ENCODE measurements at places on chromosomes 12 and 14. TPM values are rescaled to one million over a fixed set of nuclear protein-coding genes. Genes with fewer than 3 reads are reported as not detected.

The LBHD2 gene
- total RNA-seq, result not detected

The IL26 gene
- not detected for total RNA-seq

GRCh38 chr12:123233505-123234308 is 471 bp downstream of the MTRFR start:
- no peaks in the 10 kb centered on the region for H3K27me3 ChIP-seq
- H3K27ac ChIP-seq, result peak overlapping the region; percentile 90
- no peaks in the 10 kb centered on the region for H3K4me1 ChIP-seq
- no peaks in the 10 kb centered on the region for H3K36me3 ChIP-seq
- peak overlapping the region; percentile 94 for H3K4me3 ChIP-seq

DNA sequence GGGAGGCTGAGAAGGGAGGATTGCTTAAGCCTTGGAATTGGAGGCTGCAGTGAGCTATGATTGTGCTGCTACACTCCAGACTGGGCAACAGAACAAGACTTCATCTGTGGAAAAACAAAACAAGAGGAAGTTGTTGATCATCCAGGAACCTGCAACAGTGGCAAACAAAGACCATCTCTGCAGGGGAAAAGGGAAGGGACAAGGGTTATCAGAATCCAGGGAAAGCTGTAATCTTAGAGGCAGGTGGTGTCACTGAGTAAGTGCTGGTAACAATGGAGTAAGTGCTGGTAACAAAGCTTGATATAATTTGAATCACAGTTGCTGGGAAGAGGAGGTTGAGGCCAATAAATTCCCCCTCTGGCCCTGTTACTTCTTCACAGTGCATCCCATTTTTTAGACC is 27.5 kb upstream of the DCN start:
- H3K27me3 ChIP-seq, result no peaks in the 10 kb centered on the region
- no peak overlapping the region for H3K27ac ChIP-seq
- no peak for DNase-seq
- H3K36me3 ChIP-seq, result no peaks in the 10 kb centered on the region
- no peak overlapping the region for H3K4me3 ChIP-seq

DNA sequence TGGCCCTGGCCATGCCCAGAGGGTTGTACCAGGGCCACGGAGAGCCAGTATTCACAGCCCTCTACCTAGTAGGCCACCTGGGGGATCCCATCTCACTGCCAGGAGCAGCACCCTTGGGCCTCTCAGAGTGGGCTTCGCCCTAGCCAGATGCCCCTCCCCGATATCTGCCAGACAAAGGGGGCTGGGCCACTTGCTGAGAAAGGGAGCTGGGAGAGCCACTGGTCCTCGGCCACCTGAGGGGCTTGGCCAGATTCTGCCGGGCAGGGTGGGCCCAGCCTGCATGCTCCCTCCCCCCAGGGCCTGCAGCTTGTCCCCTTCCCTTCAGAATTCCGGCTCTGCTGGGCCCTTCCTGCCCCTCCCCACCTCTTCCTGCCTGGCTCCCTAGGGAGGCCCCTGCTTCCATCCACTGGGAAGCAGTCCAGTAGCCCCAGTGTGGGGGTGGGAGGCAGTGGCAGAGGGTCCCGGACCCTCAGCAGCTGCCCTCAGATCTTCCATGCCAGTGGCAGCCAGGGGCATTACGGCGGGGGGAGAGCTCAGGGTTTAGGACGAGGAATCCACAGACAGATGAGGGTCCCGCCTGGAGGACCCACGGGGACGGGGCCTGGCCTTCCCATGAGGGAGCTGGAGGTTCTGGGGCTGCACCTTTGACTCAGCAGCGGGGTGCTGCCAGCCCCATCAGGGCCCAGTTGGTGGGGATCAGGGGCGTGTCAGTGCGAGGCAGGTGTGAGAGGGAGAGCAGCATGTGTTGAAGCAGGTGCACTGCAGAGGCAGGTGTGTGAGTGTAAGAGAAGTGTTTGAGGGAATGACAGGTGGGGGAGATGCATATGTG is 2.4 kb downstream of the CRIP2 start:
- peaks cover 9% of the 10 kb centered on the region for H3K27me3 ChIP-seq
- H3K4me3 ChIP-seq, result peak overlapping the region; percentile 73
- H3K36me3 ChIP-seq, result no peaks in the 10 kb centered on the region
- H3K27ac ChIP-seq, result peak overlapping the region; percentile 92
- peaks cover 69% of the 10 kb centered on the region for H3K4me1 ChIP-seq

GRCh38 chr12:104219908-104220404 is 4.4 kb downstream of the TXNRD1 start:
- H3K36me3 ChIP-seq, result no peaks in the 10 kb centered on the region
- H3K4me1 ChIP-seq, result peaks cover 29% of the 10 kb centered on the region
- no peak overlapping the region for H3K4me3 ChIP-seq
- DNase-seq, result no peak

DNA sequence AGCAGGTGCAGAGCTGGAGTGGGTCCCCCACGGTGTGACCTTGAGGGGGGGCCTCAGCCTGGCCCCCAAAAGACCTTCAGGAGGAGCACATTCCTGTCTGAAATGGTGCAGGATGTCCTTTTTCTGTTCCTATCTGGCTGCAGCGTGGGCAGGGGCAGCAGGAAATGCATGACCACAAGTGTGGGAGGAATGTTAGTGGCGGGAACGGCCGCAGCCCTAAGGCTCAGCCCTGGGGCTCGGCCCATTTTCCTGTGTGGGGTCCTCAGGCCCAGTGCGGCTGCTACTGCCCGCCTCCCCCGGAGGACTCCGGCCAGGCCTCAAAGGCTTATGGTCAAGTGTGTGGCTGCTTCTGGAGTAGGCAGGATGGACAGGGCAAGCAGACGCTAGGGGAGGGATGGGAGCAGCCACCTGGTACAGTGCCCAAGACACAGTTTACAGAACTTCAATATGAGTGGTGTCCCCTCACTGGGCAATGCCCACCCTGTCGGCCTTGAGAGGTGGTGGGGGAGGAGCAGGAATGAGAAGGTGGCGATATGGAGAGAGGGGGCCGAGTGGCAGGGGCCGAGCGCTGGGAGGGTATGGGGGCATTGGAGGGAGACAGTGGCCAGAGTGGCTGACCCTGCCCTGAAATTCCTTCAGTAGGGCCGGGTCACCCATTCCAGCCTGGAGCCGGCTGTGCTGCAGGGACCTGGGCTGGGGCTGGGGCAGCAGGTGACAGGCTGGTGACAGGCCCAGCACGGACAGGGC is 137.4 kb downstream of the CALM1 start:
- H3K4me1 ChIP-seq, result peaks cover 16% of the 10 kb centered on the region
- H3K27me3 ChIP-seq, result no peaks in the 10 kb centered on the region
- H3K4me3 ChIP-seq, result no peak overlapping the region

DNA sequence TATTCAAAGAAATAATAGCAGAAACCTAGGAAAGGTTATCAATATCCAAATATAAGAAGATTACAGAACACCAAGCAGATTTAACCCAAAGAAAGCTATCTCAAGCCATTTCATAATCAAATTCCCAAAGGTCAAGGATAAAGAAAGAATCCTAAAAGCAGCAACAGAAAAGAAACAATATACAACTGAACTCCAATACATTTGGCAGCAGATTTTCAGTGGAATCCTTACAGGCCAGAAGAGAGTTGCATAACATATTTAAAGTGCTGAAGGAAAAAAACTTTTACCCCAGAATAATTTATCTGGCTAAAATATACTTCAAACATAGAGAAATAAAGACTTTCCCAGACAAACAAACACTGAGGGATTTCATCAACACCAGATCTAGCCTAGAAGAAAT is 54.3 kb downstream of the DENND5B start:
- no peaks in the 10 kb centered on the region for H3K27me3 ChIP-seq
- DNase-seq, result no peak
- no peak overlapping the region for H3K27ac ChIP-seq
- H3K36me3 ChIP-seq, result no peaks in the 10 kb centered on the region

All from sigmoid colon (tissue), 7 donors.